Nephron progenitor cell (in vitro differentiated cells): ENCODE measurements at places on chromosomes 4 and X.

GRCh38 chr4:90799895-90800294, 672.7 kb downstream of the CCSER1 start:
- DNase-seq = no peak

GRCh38 chr4:60648774-60649173, 551.4 kb upstream of the ADGRL3 start:
- DNase-seq = no peak

DNA sequence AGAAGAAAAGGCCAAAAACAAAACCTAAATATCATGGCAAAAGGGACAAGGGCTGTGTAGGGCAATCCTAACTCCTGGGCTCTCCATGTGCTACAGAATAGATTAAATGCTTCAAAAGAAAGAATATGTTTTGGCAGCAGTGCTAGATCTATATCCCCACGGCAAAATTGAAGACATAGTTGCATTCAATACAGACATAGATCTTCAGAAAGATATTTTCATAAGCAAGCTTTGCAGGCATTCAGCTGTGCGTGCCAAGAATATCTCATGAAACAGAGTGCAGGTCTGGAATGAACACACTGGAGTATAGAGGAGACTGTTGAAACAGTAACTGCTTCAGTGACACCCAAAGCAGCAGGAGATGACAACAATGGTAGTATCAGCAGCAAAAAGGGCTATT, 1476.9 kb downstream of the ARAP2 start:
- no peak for DNase-seq

DNA sequence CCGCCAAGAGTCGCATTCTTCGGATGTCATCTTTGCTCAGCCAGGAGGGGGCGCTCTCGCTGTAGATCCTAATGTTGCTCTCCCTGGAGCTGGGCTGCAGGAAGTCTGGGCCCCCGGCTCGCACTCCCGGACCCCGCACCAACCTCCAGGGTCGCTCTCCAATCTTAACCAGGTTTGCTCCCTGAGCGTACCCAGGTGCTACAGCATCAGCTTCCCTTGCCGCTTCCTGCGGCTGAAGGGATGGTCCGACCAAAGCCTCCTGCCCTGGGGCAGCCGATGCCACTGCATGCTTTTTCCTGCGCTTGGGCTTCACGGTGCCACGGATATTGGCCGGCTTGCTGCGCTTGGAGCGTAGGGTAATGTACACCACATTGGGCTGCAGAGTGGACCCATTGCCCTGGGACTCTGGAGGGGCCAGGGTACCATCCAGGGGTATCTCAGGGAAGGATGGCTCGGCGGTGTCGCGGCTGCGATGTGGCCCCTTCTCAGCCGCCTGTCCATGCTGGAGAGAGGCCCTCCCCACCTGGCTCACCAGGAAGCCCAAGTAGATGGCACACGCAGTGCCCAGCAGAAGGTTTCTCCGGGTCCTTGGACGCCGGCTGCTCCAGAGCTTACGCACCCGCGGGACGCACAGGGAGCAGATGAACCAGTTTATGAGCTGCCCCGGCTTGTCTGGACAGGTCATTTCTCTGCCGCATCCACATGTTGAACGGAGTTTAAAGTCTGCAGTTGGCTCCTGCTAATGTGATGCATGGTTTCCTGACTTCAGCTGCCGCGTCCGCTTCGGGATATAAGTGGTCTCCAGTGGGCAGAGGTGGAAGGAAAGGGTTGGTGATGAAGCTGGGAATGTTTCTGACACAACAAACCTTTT, 1.9 kb downstream of the GASK1B start:
- DNase-seq = no peak

DNA sequence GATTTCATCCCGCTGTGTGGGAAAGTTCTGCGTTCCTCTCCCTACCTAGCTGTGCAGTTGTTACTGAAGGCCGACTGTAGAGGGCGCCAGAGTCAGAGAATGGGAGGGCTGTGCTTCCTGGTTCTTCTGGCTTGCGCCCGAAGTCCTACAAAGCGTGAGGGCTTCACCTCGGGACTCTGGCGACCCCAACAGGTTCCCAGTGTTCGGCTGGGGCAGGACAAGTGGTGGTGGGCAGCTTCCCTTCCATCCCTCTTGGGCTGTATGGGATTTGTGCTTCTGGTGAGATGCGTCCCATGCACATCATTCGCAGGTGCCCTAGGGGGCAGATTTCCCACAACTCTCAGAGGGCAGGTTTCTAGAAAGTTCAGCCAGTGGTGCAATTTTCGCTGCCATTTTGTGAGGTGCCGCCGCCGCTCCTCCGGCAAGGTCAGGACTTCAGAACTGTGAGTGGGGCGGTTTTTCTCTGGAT, 27.3 kb downstream of the CT45A1 start:
- DNase-seq = no peak

DNA sequence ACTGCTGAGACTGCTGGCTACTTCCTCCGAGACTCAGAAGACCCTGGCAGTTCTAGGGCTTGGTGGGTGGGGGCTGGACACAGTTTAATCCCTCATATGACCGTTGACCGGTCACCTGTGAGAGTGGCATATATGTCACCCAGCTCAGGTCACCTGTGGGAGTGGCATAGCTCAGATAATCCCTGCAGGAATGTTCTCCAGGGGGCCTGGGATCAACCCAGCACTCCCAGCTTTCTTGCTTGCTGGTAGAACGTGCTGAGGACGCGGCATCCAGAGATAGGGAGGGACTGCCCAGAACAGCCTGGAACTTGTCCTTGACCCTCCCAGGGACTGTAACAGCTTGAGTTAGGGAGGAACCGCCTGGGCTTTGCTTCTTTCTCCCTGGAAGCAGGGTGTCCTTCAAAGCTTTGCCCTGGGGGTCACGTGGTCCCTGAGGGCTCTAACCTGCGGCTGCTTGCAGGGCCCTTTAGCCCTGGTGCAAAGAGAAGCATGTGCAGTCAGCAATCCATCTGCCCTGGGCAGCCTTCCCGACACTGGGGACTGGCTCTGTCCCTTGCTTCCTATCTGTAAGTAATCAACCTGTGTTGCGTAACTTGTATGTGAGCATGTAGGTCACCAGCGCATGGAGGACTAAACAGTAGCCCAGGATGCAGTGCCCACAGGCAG, 55.3 kb downstream of the ZFYVE28 start:
- no peak for DNase-seq

- no peak for DNase-seq
These were observed 70.8 kb downstream of the TBCK start for GRCh38 chr4:106245176-106245575.

DNA sequence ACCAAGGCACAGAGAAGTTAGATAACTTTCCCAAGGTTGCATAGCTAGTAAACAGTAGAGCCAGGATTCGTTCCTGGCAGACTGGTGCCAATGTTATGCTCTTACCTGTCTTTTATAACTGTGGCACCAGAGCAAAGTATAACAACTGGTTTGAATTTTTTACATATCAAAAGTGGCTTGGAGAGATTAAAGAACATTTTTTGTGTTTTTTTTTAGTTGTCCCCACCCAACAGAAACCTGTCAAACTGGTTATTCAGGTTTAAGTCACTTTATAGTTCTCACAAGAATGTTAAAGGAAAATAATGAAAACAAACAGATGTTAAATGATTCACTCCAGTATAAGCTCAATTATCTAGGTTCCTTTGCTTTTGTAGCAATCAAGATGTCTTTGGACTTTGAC, 15.6 kb upstream of the FAM47E start:
- no peak for DNase-seq

DNA sequence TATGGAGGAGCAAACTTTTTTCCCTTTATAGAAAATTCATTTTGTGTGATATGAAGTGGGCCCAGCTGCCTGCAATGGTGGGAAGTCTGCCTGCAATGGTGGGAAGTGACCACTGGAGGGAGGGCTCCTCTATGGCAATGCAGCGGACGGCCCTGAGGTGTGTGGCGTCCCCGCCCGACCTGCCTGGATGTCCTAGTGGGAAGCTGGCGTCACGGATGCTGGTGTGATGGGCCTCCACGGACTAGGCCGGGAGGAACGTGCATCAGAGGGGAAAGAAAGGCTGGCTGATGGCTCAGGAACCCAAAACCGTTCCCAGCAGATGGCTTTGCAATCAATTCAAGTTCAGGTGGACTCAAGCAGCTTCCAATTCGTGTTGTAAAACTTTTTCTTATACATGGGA, 177.9 kb downstream of the AFAP1 start:
- DNase-seq = peak; percentile 79

GRCh38 chr4:99986792-99987191, 36.7 kb upstream of the H2AZ1 start:
- DNase-seq = no peak
